Activated CD8-positive, alpha-beta T cell treated with anti-CD3 and anti-CD28 coated beads, Interleukin-2, amount 10 ng/mL, durations not matched to agents 7 days and 5 days (primary cell): ENCODE measurements at places on chromosomes 12 and 14. TPM values are rescaled to one million over a fixed set of nuclear protein-coding genes. Genes with fewer than 3 reads are reported as not detected.

GRCh38 chr12:90027889-90028634 is 319.4 kb upstream of the ATP2B1 start:
- no peak for DNase-seq

DNA sequence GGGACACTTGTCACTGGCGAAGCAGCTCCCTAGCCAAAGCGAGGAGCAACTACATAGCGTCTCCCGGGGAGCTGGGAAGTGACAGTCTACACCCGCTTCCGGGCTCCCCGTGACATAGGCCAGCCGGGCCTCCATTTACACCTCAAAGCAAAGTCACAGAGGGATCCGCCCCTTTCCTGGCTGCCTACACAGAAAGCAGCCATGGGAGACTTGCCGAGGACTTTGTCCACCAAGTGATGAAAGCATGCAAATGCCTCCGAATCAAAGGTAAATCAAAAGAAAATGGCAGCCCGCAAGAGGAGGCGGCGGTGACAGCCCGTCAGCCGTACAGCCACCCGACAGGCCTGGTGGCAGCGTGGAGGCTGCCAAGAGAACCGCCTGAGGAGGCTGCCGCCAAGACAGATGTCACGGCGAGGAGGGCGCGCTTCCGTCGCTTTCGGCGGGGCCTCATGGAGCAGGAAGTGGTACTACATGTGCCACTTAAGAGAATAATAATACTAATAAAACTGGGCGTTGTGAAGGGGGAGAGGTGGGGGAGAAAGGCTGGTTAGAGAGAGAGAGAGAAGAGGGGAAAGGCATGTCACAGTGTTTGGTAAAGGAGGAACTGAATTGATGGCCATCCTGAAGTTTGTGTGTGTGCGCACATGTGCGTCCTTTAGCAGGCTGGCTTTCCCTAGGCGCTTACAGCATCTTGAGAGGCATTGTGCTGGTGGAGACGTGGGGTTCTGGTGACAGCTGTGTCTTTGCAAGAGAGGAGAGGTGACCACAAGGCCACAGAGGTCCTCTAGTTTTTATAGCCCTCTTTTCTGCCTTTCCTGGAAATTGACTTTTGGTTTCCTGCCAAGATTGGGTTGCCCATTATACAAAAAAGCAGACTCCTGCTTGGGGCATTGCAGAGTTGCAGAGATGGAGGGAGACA is 661.7 kb downstream of the VRK1 start:
- DNase-seq = peak; percentile 91

DNA sequence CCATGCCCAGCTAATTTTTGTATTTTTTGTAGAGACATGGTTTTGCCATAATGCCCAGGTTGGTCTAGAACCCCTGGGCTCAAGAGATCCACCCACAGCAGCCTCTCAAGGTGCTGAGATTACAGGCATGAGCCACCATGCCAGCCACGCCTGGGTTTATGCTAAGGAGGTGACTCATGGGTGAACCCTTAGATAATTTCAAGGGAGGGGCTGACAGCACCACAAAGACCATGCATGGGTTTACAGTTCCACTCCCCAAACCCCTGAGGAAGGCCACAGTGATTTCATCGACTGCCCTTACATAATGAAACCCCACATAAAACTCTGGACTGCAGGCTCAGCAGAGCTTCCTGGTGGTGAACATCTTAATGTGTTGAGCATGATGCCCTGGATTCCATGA is 33.7 kb downstream of the TMEM132D start:
- no peak for DNase-seq

DNA sequence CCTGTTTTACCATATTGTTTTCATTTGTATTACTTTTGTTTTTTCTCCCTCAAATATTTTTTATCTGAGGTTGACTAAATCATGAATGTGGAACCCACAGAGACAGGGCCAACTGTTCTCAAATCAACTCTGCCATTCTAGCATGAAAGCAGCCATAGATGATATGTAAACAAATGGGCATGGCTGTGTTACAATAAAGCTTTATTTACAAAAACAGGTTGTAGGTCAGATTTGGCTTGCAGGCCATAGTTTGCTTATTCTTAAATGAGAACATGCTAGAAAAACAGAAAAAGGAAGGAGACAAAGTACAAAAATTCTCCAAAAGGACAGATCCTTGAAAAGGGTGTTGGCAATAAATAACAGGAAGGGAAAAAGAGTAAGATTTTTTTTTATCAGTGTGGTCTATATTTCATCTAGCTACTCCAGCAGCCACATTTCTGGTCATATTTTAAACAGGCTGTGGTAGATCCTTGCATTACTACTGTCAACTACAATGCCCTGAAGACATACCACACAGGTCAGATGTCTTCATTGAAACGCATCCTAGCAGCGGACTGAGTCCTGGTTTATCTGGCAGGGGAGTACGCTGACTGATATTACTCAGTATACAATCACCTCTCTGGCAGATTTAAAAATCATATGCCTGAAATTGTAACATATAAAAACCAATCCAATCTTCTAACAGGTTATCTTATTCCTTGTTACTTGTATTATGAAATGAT is 42.9 kb downstream of the SPPL3 start:
- no peak for DNase-seq

The KIF21A gene
- total RNA-seq = 18.4 TPM

The NUBPL gene
- 5.8 TPM for total RNA-seq

DNA sequence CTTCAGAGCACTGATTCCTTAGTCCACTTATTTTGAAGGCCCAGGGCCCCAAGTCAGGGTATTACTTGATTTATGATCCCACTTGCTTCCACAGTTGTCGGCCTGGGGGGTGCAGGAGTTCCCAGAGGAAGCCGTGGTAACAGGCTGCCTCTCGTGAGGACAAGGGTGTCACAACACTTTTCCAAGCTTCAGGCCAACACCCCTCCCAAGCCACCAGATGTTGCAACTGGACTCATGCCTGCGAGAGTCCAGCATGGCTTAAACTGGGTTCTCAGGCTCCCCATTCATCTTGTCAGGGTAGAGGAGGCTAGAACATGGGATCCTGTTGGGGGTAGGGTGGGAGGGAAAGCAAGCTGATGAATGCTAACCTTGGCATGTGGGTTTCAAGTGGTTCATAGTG is 56.1 kb downstream of the BMP4 start:
- no peak for DNase-seq
